ENCODE measurements at places on chromosomes 12 and 14.

DNA sequence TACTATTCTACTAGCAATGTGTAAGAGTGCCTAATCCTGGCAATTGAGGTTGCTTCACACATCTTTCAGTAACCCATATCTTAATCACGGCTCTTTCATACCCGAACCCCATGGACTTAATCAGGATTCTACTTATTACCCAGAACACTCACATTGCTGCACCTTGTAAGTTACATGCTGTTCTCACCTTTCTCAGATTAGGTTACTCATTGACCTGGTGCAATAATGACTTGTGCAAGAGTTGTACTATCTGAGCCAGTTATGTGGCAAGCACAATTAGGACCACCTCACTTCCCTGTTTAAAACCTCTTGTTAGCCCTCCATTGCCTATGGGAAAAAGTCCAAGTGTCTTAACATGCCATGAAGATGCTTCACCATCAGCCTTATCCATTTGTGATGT, 306.7 kb upstream of the E2F7 start:
- DNase-seq = no peak

DNA sequence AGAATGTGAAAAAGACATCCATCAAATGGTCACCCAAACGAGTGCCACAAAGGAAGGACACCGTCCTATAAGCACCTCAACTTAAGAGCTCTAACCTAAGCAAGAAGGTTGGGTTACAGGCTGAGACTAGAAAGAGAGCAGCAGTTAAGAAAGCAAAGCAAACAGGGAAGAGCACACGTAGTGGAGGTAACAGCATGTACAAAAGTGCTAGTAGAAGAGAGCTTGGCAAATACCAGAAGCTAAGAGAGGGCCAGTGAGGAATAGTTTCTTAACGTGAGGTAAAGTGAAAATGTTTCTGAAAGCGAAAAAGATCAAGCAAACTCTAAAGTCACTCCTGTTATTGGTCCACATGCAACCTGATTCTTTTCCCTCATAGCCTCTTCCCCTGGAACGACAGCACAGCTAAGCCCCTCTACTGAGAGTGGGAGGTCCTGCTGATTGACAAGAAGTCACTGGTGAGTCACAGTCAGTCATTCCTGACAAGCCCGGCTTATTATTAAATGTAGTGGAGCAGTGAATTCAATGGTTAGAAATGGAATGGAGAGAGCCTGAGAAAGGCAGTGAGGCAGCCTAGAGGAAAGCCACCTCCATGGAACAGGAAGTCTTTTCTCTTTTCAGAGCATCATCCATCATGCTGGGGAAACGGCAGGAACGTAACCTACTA, 204.4 kb downstream of the SLC25A21 start:
- no peak for DNase-seq

- DNase-seq = no peak
These were observed 225.0 kb downstream of the KCNC2 start for GRCh38 chr12:74984631-74985030.

DNA sequence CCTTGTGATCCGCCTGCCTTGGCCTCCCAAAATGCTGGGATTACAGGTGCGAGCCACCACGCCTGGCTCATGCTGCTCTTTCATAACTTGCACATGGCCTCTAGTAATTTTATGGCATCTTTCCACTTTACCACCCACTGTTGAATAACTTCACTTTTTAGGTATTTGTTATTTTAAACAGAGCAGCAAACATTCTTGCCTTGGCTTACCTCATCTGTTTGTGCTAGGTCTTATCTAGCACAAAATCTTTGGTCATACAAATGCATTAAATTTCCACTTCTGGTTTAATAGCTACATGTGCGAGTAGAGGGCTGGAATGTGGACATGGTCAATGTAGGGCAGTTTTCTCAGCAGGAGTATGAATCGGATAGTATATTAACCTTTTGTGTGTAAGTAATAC, 38.8 kb upstream of the ATF7IP start:
- DNase-seq = no peak
